T-cell (primary cell): ENCODE measurements at places on chromosomes 12 and 14.

DNA sequence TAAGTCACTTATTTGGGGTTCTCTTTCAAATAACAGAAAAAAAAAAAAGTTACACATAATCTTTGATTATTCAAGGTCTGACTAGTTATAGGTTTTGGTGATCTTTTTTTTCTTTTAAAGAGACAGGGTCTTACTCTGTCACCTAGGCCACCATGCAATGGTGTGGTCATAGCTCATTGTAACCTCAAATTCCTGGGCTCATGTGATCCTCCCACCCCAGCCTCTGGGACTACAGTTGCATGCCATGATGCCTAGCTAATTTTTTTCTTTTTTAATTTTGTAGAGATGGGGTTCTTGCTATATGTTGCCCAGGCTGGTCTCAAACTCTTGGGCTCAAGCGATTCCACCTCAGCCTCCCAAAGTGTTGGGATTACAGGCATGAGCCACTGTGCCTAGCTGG, 56.5 kb upstream of the CFL2 start:
- no peak for DNase-seq

GRCh38 chr12:57591782-57592325, 862 bp downstream of the PIP4K2C start:
- DNase-seq = no peak

DNA sequence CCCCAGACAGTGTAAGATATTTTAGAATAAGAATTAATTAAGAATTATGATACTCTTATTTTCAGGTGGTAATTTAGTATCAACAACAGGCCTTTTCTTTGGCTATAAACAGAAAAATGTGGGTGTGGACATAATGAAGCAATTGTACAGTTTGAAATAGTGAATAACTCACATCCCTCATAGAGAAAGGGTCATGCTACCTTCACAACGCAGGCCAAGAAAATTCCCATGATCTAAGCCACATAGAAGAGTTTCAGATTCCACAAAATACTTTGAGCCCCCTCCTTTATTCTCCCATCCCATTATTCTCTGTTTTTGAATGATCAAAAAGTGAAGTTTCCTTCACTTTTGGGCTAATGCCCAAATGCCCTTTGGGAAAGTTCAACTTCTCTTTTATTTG, 23.5 kb upstream of the DHRS7 start:
- no peak for DNase-seq

- no peak for DNase-seq
Observed at GRCh38 chr12:33724867-33725266, 285.2 kb upstream of the SYT10 start.

DNA sequence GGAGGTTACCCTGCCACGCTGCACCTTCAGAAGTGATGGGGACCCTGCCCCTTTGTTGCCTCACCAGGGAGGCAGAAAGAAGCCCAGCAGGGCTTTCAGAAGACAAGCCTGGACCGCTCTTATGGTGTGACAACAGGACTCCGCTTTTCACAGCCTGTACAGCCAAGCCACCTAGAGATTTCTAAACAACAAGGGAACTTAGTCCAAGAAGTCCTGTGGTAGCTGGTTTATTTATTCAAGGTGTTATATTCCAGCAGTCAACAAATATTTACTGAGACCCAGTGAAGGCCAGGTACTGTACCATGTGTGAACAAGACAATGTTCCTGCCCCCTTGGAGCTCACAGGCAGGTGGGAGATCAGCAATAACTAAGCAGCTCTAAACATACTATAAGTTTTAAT, 4.0 kb upstream of the TMEM229B start:
- no peak for DNase-seq

- no peak for DNase-seq
Observed at GRCh38 chr12:31009976-31010375, 63.7 kb upstream of the DDX11 start.

DNA sequence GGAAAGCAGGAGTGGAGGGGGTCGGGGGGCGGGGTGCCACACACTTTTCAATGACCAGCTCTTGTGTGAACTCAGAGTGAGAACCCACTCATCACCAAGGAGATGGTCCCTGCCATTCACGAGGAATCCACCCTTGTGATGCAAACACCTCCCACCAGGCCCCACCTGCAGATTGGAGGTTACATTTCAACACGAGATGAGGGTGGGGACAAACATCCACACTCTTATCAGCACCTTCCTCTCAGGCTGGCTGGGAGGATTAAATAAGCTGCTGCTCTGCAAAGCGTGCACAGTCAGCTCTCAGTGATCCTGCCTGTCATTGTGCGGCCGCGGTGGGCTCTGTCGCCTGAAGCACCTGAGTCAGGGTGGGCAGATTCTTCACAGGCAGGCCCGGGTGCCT, 39.7 kb downstream of the AACS start:
- DNase-seq = no peak

DNA sequence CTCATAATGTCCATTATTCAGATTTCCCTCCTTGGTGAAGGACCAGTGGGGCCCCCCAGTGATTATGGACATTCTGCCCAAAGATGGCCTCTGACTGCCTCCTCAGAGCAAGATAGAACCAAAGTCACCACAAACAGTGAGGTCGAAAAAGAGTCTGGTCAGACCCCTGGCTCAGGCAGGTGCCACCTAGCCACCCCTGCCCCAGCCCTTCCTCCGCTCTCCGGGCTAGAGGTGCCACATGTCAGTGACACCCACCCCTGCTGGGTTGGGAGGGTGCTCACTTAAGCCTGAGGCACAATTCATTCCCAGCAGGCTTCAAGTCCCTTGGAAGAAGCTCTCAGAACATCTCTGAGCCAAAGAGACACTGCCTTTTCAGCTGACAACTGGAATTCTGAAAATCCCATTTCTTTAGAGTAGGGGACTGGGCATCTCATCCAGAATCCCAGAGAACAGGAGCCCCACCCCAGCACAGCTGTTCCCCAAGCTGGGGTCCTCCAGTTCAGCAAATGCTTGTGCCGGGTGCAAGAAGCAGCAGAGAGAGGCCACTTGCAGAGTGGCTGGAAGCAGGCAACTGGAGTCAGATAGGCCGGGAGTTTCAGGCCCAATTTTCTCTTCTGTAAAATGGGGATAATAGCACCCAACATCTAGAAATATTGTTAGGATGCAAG, 50.3 kb downstream of the ISCA2 start:
- no peak for DNase-seq

DNA sequence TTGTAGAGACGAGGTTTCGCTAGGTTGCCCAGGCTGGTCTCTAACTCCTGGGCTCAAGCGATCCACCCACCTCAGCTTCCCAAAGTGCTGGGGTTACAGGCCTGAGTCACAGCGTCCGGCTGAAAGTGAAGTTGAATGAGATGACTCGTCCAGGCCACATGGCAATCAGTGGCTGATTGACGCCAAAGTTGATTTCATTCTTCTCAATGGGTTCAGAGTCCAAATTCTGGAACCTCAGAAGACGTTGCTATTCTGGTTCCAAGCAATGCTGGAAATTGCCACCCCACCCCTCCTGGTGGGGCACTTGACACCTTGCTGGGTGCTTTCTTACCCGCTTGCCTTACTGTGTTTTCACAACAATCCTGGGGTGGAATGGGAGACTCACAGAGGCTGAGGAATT, 14.9 kb downstream of the ABCB9 start:
- DNase-seq = no peak

DNA sequence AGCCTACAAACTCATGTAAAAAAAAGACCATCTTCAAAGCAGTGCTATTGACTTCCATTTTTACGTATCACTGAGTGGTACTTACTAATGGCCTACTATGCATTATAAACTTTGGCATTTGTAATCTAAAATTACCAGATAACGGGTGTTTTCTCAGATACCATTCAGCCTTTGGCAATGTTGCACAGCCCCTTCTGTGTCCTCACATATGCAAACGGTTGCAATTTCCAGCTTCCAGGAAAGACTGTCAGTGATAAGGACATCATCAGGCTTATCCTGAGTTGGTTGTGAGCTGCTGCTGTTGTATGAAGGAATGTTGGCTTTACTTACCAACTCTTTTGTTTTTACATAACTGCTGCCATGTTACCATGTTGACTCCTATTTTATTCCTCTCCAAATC, 1.6 kb upstream of the SLC6A13 start:
- no peak for DNase-seq

GRCh38 chr14:34213332-34213731, 248.7 kb downstream of the SPTSSA start:
- no peak for DNase-seq

DNA sequence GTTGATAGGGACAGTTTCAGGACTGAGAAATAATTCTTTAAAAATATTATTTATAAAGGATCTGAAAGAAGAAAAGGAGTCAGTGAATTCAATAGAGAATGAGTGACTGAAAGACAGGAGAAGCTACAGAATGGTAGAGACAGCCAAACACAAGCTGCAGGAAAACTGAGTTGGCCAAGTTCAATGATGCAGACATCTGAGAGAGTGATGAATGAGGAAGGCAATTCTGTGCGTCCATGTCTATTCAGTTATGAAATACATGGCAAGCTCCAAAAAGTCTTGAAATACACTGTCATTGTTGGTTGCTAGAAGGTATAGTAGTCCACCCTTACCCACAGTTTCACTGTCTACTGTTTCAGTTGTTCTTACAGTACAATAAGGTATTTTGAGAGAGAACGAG, 6.8 kb downstream of the LRRC74A start:
- no peak for DNase-seq

DNA sequence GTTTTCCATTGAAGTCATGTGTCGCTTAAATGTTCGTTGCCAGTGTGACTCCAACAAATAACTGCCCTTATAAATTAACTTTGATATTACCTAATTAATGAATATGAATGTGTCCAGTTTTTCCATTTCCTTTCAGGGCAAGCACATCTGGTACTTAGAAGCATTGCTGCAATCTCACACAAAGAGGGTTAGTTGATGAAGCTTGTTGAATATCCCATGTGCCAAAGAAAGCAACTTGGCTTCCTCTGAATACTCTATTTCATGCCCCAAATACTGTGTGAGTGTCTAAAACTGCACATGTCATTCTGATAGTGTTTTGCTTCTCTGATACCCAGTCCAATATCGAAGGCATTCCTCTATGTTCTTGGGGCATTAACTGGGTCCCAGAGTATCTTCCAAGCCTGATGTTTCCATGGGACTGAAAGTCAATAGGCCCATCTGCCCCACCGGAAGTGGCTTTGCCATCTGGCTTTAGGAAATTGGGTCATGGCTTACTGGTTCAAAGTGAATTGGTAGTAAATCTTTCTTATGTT, 75.8 kb upstream of the CNTN1 start:
- no peak for DNase-seq

DNA sequence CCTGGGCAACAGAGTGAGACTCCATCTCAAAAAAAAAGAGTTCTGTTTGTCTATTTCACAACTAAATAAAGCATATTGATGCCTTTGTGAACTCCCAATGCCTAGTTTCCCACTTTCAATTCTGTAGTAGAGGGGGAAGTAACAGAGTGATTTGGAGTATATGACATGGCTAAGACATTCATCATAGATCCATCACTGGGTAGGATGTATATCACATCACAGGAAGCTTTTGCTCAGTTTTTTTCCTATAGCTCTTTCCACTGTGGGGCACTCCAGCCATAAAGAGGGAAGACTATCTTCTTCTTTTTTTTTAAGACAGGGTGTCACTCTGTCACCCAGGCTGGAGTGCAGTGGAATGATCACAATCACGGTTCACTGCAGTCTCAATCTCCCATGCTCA, 154.0 kb upstream of the BCL2L14 start:
- DNase-seq = no peak

GRCh38 chr12:49708851-49709250, 1.6 kb upstream of the FMNL3 start:
- DNase-seq = no peak

GRCh38 chr12:112894128-112894527, 12.6 kb upstream of the OAS1 start:
- no peak for DNase-seq

- no peak for DNase-seq
Observed at GRCh38 chr12:63292471-63293221, 141.6 kb upstream of the AVPR1A start.

DNA sequence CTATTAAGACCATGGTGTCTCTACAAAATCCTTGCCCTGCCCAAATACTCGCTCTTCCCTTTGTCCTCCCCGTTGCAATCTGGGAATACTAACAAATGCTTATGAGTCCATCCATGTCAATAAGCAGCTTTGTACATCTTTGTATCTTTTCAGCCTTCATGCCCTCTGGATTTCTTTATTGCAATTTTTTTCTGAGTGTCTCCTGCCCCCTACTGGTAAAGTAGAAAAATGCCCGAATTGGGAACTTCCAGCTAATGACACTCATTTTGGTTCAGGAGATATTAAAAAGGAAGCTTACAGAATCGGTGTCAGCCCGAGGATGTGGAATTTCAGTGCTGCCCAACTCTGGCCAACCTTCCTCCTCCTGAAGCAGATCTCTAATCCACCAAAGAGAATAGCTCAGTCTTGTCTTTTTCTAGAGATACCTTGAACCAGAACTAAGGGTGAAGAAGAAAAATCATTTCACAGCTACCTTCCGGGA, 46.0 kb downstream of the SH2B3 start:
- no peak for DNase-seq

DNA sequence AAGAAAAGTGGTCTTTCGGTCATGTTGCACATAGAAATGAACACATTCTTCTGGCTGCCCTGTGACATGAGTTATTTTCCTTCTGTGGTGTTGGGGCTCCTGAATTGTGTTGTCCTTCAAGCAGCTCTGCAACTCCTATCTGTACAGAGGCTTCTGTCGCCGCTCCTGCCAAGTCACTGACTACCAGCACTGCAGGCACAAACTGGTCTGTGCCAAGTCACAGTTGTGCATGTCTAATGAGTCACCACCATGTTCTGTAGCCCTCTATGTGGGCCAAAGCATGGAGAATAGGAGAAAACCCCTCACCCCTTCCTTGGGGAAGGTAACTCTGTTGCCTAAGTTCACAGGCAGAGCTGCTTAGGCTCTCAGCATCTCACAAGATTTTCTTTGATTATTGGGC, 283.3 kb downstream of the RPL10L start:
- DNase-seq = no peak

DNA sequence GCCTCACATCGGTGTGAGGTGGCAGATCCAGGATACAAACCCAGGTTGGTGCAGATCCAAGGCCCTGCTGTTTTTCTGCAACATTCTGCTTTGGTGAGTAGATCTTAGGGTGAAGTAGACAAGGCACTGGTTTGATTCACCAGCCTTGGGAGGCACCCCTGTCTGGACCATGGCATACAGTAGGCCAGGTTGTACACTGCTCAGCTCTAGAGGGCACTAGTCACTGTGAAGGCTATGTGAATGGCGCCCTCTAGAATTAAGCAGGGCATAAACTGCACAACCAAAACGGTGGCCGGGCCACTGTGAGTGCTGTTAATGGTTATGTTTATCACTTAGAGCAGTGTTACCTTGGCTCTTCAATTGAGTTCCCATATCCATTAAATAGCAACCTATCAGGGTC, 280.6 kb upstream of the PWP1 start:
- no peak for DNase-seq

DNA sequence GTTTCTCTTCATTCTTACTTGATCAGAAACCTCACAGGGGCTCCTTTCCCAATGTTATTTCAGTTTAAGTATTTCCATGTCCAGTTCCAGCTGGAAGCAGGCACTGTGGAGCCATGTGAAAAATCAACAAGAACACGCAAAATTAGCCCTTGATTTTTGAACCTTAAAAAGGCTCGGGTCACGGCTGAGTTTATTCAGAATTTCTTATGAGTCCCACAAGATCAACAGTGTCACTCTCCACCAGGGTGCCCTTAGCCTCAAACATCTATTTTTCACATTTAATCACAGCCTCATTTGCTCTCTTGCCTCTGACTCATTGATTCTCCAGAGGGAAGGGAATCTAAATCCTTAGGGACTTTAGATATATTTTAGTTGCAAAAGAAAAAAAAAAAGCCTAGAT, 157.7 kb upstream of the AVPR1A start:
- DNase-seq = no peak

- no peak for DNase-seq
Observed at GRCh38 chr12:113134071-113134470, 1.5 kb downstream of the RASAL1 start.

- DNase-seq = no peak
Observed at GRCh38 chr14:92502541-92503286, 10.9 kb upstream of the RIN3 start.
